OCI-LY7 (cell line): ENCODE measurements at places on chromosomes 1 and 21. TPM values are rescaled to one million over a fixed set of nuclear protein-coding genes. Genes with fewer than 3 reads are reported as not detected.

DNA sequence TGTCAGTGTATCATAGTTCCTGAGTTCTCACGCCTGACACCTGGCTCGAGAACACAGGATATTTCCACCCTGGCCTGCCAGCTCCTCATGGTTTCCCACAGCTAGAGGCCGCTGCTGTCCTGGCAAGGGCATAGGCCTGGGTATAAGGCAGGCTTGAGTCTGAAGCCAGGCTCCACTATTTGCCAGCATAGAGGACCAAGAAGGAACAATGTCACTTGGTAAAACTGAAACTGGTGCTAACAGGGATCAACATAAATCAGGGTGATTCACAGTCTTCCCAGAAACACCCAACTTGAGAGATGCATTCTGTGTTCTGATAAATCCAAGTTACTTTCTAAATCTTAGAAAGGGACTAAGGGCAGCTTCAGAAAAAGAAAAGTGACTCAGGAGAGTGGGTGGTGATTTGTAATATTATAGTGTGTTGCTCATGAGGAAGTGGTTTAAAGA, 6.9 kb upstream of the S100A2 start:
- peak; percentile 83 for DNase-seq

RHOU gene
- total RNA-seq = not detected in 2 replicates

- no peak for DNase-seq
Measured at GRCh38 chr1:48294656-48295055, 72.1 kb downstream of the SLC5A9 start.

ZNF670 gene
- 8.0 and 8.6 TPM in 2 replicates for total RNA-seq

PDC gene
- not detected in 2 replicates for total RNA-seq

OR2T2 gene
- total RNA-seq = not detected in 2 replicates

DNA sequence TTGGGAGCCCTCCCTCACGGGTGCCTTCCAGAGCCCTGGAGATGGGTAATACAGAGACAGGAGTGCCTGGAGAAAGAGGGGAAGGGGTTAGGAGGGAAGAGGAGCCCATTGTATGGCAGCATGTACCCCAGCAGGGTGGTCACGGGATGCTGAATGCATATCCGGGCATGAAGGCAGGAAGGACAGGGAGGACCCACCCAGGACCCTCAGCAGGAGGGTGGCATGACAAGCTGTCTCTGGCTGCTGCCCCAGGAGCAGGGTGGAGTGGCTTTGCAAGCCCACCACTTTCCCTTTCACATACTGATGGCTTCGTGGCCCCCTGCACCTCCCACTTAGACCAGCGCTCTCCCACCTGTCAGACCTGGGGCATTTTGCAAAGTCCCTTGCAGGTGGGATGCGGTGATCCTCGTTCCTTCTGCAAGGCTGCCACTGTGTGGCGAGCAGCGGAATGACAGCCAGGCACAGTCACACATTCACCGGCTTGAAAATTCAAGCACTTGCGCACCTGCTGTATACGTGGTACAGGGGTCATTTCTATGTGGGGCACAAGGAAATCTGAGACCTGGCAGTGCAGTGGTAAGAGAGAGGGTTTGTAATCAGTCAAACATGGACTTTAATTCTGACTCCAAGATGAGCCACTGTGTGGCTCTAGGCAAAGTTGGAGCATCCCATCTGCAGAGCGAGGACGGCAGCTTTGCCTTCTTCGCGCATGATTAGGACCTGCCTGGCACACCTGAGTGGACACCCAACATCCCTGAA, 53.2 kb upstream of the TMEM51 start:
- peak; percentile 68 for DNase-seq

SH3GLB1 gene
- 37.5 and 39.7 TPM in 2 replicates for total RNA-seq

OR10J1 gene
- not detected in 2 replicates for total RNA-seq

CNIH3 gene
- 0.83 and 1.9 TPM in 2 replicates for total RNA-seq

- DNase-seq = peak; percentile 39
Measured at GRCh38 chr1:180849031-180849775, 63.5 kb upstream of the KIAA1614 start.

GRCh38 chr1:81407000-81407821, 393.5 kb upstream of the ADGRL2 start:
- DNase-seq = no peak

DNA sequence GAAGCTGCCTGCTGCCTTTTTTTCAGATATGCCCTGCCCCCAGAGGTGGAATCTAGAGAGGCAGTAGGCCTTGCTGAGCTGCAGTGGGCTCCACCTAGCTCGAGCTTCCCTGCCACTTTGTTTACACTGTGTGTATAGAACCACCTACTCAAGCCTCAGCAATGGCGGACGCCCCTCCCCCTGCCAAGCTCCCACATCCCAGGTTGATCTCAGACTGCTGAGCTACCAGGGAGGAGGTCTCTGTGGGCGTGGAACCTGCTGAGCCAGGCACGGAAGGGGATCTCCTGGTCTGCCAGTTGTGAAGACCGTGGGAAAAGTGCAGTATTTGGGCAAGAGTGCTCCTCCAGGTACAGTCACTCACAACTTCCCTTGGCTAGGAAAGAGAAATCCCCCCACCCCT, 65.1 kb downstream of the MSH4 start:
- DNase-seq = no peak

DNA sequence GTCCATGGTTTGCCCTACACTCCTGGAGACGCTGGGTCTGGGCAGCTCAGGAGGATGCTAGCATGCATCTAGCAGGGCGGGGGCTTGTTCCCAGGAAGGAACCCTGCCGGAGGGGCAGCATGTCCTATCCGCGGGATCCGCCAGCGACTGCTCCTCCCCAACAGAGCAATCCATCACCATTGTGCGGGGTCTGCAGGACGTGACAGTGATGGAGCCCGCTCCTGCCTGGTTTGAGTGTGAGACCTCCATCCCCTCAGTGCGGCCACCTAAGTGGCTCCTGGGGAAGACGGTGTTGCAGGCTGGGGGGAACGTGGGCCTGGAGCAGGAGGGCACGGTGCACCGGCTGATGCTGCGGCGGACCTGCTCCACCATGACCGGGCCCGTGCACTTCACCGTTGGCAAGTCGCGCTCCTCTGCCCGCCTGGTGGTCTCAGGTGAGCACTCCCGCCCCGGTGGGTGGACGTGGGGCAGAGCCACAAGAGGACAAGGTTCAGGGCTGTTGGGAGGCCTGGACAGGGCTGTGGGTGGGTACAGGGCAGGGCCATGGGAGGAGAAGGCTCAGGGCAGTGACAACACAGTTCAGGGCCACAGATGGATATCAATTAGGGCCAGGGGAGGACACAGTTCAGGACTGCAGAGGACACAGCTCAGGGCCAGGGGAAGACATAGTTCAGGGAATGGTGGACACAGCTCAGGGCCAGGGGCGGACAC, 71.3 kb downstream of the OBSCN start:
- no peak for DNase-seq

OR2M4 gene
- not detected in 2 replicates for total RNA-seq

DNA sequence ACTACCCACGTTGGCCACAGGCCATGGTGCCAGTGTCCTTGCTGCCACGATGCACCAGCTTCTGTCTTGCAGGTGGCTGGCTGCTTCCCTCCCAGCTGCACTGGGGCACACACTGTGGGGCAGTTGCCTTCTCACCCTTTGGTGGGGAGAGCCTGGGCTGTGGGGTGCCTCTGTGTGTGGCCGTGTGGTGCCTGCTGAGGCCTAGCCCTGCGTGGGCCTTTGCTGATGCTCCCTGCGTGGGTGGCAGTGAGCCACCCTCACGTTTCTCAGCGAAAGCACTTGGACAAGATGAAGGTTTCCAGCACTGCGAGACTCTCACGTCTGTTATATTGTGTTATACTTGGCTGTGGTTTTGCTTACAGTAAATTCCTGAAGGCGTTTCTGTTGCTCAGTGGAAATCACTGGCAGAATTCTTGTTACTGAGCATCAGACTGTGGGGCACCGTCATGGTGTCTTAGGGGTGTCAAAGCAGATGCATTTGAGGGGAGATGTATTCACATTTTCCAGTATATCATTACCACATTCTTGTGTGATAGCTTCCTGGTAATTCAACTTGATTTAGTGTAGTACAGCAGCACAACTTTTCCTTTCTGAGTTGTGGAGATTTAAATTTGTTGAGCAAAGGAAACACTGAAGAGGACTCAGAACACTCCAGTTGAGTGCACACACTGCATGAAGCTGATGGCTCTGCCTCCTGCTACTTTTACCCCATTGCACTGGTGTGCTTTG, 124.7 kb downstream of the PCBP3 start:
- DNase-seq = no peak

SPRR1A gene
- not detected in 2 replicates for total RNA-seq

- no peak for DNase-seq
Measured at GRCh38 chr1:150549496-150550221, 451 bp downstream of the ADAMTSL4 start.

- no peak for DNase-seq
Measured at GRCh38 chr1:181742426-181742825, 259.1 kb downstream of the CACNA1E start.

GRCh38 chr1:15876357-15877055, 29.0 kb downstream of the SPEN start:
- no peak for DNase-seq

DNA sequence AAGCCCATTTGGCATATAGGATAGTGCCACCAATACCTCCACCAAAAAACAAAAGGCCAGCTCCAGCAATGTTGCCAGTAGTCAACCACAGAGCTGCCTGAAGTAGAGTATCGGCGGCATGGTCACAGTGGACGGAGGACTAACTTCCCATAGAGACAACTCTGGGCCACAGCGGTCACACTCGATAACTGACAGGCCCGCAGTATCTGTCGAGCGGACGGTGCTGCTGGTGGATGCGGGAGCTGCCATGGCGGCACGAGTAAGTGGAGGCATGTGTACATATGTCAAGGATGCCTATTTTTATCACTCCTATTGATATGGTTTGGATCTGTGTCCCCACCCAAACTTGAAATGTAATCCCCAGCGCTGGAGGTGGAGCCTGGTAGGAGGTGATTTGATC, 4.1 kb downstream of the KRTAP12-1 start:
- DNase-seq = no peak

DNA sequence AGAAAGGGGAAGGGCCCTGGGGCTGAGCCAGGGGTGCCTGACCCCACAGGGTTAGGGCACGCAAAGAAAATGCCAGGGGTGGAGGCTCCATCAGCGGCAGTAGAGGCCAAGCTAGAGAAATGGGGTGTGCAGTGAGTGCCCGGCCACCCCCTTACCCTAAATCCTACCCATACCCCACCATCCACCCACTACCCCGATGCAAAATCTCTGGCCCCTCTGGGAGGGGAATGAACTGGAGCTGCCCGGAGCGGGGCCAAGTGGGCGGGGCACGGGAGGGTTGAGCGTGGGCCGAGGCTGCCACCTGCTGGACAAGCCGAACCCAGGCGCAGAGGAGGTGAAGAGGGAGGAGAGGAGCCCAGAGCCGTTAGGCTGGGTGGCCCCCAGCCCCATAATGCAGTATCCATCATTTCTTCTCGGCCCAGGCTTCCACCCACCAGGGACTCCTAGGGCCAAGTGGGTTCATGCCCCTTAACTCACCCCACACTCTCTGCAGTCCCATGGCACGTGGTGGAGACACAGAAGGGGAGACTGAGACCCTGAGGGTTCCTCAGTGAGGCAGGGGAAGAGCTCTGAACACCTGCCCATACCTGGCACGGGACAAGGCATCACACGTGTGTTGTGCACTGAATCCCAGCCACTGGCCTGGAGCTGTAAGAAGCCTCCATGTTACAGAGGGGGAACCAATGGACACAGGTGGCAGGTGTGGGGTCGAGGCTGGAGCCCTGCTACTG, 1.4 kb upstream of the C1QC start:
- DNase-seq = peak; percentile 64

DNA sequence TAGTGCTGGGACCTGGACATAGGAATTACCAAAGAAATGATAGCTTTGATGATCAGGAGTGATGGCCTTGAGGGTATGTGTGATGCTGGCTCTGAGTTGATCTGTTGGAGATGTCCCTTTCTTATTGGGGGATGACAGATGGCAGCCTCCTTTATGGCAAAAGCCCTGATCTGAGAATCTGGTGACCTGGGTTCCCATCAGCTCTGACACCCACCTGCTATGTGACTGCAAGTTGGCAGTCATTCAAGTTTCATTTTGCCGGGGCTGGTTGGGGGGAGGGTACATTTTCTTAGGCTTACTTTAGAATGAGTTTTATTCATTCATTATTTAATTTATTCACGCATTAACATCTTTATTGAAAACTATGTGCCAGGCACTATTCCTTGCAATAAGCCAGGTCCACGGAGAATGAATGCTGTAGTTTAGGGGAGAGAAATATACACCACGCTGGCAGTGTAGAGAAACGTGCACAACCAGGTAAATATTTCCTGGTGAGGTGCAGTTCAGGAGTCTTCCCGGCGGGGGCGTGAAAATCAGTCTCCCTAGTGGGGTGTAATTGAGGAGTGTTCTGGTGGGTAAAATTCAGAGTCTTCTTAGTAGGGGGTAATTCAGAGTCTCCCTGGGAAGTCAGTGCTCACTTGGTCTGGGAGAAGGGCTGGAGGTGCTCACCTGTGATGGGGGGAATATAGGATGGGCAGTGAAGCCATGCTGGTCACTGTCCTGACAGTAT, 401.3 kb downstream of the CAMTA1 start:
- DNase-seq = no peak

- DNase-seq = no peak
Measured at GRCh38 chr1:116501125-116501869, 69.5 kb downstream of the CD58 start.

KRTAP19-2 gene
- total RNA-seq = not detected in 2 replicates

GPR137B gene
- total RNA-seq = 2.8 and 3.1 TPM in 2 replicates

- DNase-seq = no peak
Measured at GRCh38 chr1:247961791-247962190, 3.2 kb upstream of the OR2AK2 start.

CFHR5 gene
- not detected in 2 replicates for total RNA-seq

DNA sequence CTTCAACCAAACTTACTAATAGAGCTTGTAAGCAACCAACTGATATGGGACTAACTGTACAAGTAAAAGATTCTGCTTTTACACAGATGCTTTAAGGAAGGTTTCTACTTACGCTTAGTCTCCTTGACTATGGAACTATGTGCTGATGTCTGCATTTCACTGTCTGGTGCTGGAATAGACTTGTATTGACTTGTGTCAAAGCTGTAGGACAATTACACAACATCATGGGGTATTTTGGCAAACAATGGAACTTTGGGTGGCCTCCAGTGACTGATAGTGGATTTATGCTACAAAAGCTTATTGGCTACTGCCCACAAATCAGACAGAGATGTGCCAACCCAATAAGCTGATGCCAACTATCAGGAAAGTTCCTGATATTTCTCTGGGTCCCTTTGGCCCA, 10.6 kb downstream of the CBR1 start:
- no peak for DNase-seq

S1PR1 gene
- 0.13 TPM in 1 of 2 replicates, not detected in the other for total RNA-seq

DNA sequence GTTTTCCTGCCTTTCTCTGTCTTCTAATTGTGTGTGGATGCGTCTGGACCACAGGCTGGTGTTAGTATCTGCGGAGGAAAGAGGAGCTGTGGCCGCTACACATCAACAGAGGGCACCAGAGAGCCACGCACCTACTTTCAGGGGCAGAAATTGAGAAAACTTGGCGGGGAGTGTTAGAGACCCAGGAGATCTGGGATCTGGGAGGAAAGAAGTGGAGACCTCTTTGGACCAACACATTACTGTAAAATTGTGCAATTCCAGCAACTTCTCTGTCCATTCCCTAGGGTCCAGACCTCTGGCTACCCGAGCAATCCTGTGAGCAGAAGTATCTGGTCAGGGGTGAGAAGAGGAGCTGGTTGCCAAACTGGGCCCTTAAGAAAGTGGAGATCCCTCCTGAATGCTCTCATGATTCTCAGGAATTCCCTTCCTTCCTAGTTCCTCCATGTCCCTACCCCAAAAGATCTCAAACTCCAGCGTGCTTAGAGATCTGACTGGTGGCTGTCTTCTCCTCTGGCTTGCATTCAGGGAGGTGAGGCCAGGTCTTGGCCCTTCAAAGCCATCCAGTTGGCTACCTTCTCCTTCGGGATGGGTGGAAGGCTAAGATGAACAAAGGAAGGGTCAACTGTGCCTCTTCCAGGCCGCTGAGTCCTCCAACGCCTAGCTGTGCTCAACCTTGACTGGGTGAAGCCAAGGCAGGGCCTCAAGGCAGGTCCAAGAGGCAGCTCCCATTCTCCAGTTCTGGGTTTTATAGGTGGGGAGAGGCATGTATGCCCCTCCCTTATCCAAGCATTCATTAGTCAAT, 1.2 kb upstream of the KIRREL1 start:
- DNase-seq = peak; percentile 53
